ENCODE measurements at places on chromosomes 1 and 21.

- no peak for DNase-seq
Measured at GRCh38 chr1:100443811-100444571, 91.7 kb downstream of the CDC14A start.

- no peak for DNase-seq
Measured at GRCh38 chr1:74344387-74344786, 109.2 kb downstream of the TNNI3K start.

DNA sequence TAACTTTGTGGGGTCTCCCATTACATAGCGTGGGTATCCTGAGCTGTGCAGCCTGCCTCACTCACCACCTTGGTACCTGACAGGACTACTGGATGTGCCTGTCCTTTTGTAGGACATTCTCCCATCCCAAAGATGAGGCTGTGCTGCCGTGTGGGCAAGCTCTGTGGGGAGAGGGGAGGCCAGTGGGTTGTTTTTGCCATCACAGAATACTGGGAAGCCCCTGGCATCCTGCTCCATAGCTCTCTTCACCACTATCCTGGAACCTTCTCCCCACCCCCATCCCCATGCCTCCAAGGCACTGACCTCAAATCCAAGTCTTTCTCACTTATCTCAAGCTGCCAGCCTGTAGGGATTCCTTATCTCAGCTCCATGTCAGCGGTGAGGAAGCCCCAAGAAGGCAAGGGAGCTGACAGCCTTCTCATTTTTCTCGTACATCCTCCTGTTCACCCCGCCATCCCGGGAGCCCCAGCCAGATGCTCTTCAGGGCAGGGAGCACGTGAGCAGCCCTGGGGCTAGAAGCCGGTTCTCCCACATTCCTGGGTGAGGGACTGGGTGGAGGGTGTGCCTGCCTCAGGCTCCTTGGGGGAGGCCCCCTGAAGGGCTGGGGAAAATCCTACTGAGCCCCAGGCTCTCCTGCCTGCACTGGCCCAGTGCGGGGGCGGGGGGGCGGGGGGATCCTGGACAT is 2.4 kb upstream of the ELF3 start:
- DNase-seq, result no peak

DNA sequence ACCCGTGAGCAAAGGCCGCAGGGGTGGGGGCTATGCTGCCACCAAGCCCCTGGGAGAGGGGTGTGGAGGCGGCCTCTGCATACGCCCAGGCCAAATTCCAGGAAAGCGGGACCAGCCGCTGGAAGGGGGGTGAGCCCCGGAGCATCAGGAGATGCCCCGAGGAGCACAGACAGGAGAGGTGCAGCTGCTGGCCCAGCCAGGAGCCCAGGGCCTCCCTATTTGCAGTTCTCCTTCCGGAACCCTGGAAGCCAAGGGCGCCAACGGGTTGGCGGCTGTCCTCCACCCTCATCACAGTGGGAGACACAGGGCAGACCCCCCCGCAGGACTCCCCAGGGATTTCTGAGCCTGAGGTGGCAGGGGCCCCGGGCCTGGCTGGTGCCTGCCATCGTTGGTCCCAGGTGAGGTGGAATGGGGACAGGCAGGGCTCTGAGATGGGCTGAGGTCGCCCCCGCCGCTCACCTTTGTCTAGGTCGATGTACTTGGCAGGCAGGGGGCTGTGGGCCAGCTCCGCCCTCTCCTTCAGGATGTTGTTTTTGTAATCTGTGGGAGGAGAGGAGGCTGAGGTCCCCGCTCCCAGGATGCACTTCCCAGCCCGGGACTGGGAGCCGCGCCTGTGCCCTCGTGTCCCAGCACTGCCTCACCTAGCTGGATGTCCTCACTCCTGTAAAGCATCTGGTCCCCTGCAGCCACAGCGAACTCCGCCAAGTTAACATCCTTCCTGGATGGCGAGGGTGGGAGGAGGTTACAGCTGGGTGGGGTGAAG is 4.4 kb upstream of the DVL1 start:
- no peak for DNase-seq

DNA sequence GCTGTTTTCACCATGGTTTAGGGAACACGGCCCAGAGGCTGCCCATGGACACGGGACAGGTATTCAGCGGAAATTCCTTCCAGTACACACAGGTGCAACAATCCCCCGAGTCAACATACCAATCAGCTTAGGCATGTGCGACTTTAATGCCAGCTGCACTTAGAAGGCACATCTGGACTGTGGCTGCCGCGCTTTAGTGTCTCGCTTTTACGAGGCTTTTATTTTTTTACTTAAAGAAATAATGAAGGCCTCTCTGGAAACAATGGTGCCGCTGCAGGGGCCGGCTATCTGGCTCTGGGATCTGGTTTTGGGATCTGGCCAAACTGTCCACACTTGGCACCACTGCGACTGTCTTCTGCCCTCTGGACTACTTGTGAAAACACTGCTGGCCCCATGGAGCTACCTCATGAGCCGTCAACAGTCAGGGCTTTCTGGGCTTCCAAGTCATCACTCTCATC is 55.5 kb downstream of the SLC66A1 start:
- no peak for DNase-seq

GRCh38 chr1:12102066-12102465 is 39.0 kb downstream of the TNFRSF8 start:
- DNase-seq, result no peak

GRCh38 chr1:67634396-67634935 is 50.5 kb upstream of the GADD45A start:
- no peak for DNase-seq

GRCh38 chr21:25862596-25862995 is 127.8 kb downstream of the GABPA start:
- no peak for DNase-seq

GRCh38 chr1:203592730-203593129 is 33.9 kb upstream of the ATP2B4 start:
- no peak for DNase-seq

DNA sequence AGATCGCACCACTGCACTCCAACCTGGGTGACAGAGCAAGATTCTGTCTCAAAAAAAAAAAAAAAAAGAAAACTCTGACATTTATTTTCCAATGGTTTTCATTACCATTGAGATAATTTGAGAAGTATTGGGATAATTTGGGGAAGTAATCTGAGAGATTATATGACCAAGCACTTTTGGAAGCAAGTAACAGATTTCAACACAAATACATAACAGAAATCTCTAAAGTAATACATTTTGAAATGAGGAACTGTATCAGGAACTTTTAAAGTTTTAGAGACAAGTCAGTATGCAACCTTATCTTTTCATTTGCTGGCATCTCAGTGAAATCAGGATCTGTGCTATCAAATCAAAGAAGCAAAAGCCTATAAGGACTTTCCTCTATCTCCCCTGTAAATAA is 25.4 kb upstream of the SLC16A1 start:
- no peak for DNase-seq

GRCh38 chr1:172241540-172241939 is 178.9 kb upstream of the C1orf105 start:
- DNase-seq, result no peak

GRCh38 chr1:25917996-25918395 is 11.8 kb upstream of the STMN1 start:
- DNase-seq, result no peak

GRCh38 chr1:48251821-48252220 is 29.3 kb downstream of the SLC5A9 start:
- no peak for DNase-seq

GRCh38 chr1:164712131-164713036 is 153.4 kb downstream of the PBX1 start:
- DNase-seq, result no peak

DNA sequence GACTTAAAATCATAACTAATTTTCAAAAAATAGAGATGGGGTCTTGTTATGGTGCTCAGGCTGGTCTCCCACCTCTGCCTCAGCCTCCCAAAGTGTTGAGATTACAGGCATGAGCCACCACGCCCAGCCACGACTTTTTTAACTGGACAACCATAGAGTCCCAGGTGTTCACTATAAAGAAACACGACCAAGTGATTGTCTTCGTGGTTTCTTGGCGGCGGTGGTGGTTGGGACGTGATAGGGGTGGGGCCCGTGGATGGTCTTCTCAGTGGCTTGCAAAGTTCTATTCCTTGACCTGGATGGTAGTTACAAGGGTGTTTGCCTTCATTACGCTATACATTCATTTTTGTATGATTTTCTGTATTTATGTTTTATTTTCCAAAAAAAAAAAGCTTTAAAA is 34.6 kb upstream of the COX20 start:
- no peak for DNase-seq

DNA sequence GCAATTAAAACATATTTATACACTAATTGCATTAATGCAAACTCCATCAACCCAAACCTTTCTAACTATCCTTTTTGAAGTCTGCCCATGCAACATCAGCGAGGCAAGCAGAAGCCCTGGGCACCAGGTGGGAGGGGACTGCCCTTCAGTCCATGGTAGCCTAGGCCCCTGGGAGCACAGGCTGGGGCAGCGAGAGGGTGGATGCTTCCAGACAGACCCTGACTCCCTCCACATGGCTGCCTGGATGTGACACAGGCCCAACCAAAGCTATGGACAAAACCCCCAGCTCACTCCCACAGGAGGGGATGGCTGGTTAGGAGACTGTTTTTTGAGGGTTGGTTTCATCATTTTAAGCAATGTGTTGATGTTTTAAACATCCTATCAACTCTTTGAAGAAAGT is 17.8 kb upstream of the LRRC47 start:
- no peak for DNase-seq
